ENCODE measurements at places on chromosomes 3 and 15. TPM values are rescaled to one million over a fixed set of nuclear protein-coding genes. Genes with fewer than 3 reads are reported as not detected.
A peak's percentile ranks its signal among the peaks of the same experiment; 100 is the strongest.

The NDUFB5 gene
- 116 TPM for total RNA-seq

DNA sequence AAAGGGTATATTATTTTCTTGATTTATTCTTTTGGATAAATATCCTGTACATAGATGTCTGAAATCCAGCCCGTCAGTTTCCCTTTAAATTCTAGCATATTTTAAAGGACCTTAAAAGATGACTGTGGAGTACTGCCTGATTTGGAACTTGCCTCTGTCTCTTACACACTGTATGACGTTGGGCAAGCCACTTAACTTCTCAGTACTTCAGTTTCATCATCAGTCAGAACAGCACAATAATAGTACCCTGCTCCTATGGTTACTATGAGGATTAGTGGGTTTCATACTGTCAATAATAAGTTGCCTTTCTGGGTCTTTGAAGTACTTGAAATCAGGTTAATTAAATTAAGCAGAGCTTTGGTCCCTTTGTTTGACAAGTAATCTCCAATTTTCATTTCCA lies 374.3 kb downstream of the TIGIT start:
- DNase-seq = no peak

DNA sequence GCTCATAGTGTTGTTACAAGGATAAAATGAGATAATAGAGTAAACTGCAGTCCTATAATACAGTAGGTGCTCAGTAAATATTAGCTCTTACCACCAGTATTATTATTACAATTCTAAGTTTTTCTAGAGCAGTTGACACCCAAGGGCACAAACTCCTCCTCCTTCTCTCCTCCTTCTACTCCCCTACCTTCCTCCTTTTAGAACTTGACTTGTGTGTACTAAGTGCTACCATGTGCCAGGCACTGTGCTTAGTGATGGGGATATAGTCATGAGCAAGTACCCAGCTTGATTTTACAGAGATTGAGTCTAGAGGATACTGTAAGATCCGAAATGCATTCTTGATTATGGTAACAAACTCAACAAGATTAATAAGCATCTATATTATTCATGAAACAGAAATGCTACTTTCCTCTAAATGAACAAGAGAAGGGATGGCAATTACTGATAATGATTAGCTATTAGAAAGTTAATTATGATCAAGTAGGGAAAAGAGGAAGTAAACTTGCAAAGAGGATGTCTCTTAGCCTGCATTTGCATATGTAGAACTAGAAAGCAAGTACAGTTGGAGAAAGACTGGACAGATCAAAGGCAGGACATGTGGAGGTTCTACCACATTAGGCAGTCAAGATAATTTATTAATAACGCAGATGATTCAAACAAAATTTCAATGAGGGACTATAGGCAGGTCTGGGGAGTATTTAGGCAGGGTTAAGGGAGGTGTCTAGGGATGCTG lies 72.3 kb downstream of the CLDN11 start:
- DNase-seq = no peak

DNA sequence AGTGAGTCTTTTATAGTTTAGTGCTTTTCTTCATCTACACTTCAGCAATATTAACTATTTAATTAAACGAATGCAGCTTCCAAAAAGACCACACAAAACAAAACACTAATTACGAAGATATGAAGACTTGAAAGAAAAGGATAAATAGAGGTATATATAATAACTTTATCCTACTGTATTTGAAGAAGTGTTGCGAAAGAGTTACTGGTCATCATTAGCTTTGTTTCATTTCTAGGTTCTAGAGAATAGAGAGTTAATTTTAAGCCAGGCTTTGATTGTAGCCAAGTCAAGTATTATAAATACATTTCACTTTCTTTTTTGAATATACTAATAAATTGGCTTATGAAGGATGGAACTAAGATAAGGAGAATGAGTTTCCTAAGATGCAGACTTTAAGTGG lies 416.8 kb upstream of the GBE1 start:
- no peak for DNase-seq

DNA sequence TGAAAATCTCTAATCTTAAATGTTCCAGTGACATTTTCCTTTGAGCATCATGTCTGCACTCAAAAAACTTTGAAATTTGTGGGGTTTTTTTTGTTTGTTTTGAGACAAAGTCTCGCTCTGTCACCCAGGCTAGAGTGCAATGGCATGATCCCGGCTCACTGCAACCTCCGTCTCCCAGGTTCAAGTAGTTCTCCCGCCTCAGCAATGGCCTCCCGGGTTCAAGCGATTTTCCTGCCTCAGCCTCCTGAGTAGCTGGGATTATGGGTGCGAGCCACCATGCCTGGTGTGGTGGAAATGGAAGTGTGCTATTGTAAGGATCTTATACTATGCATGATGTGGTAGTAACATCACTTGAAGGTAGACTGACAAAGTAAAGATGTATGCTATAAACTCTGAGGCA lies 42.5 kb downstream of the TKT start:
- DNase-seq = no peak

GRCh38 chr3:133136114-133137041 lies 98.2 kb downstream of the TMEM108 start:
- no peak for DNase-seq

DNA sequence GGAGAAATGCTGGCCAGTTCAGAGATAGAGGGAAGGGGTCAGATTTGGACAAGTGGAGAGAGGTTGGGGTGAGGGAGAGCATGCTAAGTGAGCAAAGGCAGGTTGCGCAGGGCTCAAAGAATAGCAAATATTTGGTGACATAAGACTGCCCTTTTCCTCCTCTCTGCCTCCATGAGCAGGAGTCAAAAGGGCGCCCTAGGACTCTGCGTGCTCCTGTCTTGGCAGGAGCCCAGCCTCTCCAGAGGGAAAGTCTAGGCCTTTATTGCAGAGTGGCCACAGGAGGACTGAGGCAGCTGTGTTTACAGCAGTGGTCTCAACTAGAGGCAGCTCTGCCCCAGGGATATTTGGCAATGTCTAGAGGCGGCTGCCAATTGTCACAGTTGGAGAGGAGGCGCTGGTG lies 165.6 kb downstream of the FAM43A start:
- no peak for DNase-seq

GRCh38 chr3:118531816-118532215 lies 502.8 kb downstream of the IGSF11 start:
- DNase-seq = no peak

DNA sequence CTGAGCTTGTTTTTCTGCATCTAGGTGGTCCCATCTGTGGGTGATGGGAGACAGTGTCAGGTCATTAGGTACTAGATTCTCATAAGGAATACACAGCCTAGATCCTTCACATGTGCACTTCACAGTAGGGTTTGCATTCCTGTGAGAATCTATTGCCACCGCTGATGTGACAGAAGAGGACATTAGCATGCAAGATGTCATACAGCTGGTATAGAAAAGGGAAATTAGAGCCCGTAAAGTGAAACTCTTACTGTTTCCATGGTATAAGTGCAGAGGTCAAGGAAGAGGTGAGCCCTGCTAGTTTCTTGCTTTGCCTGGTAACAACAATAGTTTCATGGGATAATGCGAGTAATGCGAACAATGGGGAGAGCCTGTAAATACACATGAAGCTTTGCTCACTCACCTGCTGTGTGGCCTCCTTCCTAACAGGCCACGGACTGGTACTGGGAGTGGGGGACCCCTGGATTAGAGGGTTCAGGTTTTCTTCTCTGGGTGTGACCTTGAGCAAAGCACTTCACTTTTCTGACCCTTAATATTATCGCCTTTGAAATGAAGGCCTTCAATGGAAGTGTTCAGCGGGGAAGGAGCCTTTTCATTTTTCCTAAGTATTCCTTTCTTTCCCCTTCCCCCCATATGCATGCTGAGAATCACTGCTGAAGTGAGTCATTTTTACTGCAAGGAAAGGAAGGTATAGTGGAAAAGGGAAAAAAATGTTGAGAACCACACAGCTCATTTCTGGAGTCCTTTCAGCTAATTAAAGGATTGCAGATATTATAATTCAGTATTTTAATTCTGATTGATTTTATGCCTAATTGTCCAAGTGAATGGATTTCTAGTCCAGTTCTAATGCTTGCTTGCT lies 286.4 kb downstream of the UBE2E2 start:
- DNase-seq = peak; percentile 59

The SIDT1 gene
- total RNA-seq = not detected

- no peak for DNase-seq
These were observed 34.7 kb downstream of the GAP43 start for GRCh38 chr3:115658032-115658336.
